Right ventricle myocardium inferior (tissue), 1 donor: ENCODE measurements at places on chromosomes 3 and 15. TPM values are rescaled to one million over a fixed set of nuclear protein-coding genes. Genes with fewer than 3 reads are reported as not detected.

CRABP1 gene
- total RNA-seq: not detected

FBXO40 gene
- total RNA-seq: 182 TPM

SERPINI2 gene
- total RNA-seq: not detected

PLD1 gene
- 78.0 TPM for total RNA-seq

MME gene
- 4.8 TPM for total RNA-seq

TM6SF1 gene
- 5.0 TPM for total RNA-seq

CCDC54 gene
- not detected for total RNA-seq

CACNA2D2 gene
- total RNA-seq: 1.2 TPM

RPL29 gene
- total RNA-seq: 677 TPM

ZIC4 gene
- not detected for total RNA-seq

CD80 gene
- not detected for total RNA-seq

CDHR4 gene
- total RNA-seq: not detected
